ENCODE measurements at places on chromosomes 3 and 15.

GRCh38 chr3:37141676-37142075, 32.7 kb downstream of the LRRFIP2 start:
- no peak for DNase-seq

GRCh38 chr3:109369510-109369909, 32.2 kb upstream of the DPPA4 start:
- no peak for DNase-seq

DNA sequence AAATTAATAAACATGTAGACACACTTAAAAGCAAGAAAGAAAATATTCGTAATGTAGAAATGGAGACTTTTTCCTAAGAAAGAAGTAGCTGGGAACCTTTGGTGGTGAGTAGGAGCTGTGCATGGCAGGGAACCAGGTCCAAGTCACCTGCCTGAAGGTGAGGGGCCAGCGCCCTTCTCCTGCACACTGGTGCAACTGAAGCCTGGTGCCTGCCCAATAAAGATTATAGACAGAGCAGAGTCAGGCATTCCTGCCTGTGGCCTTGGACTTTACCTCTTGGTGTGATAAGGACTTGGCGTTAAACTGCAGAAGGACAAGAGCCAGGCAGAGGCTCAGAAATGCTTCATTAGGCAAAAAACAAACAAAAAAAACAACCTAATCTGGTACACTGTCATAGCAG, 14.2 kb downstream of the CFAP91 start:
- no peak for DNase-seq

- no peak for DNase-seq
Measured at GRCh38 chr3:126152901-126153694, 27.3 kb downstream of the ALDH1L1 start.
